Activated CD4-positive, alpha-beta memory T cell treated with anti-CD3 and anti-CD28 coated beads for 36 hours (primary cell): ENCODE measurements at places on chromosomes 7 and 10.

DNA sequence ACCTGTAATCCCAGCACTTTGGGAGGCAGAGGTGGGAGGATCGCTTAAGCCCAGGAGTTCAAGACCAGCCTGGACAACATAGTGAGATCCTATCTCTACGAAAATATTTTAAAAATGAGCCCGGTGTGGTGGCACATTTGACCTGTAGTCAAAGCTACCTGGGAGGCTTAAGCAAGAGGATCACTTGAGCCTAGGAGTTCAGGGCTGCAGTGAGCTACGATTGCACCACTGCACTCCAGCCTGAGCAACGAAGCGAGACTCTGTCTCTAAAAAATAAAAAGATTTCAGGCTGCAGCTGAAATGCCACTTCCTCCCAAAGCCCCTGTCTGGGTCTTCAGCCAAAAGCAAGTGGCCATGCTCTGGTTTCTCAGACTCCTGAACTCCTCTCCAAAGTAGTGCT lies 38.7 kb upstream of the CARD11 start:
- DNase-seq, result no peak

GRCh38 chr7:157490465-157490912 lies 153.7 kb downstream of the DNAJB6 start:
- peak; percentile 64 for DNase-seq

- DNase-seq, result no peak
Measured at GRCh38 chr10:72049969-72050781, 38.2 kb downstream of the SPOCK2 start.

GRCh38 chr10:100613846-100614245 lies 78.1 kb downstream of the HIF1AN start:
- no peak for DNase-seq

DNA sequence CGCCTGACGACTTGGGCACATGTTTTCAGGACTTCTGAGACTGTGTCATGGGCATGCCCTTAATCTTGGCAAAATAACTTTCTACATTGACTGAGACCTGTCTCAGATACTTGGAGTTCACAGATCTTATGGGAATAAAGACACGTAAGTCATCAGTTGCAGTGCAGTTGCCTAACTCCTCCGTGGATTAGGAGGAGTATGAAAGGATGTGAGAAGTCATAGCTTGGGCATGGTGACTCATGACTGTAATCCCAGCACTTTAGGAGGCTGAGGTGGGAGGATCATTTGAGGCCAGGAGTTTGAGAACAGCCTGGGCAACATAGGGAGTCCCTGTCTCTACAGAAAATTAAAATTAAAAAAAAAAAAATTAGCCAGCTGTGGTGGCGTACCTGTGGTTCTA lies 49.6 kb downstream of the EXOC6 start:
- no peak for DNase-seq

DNA sequence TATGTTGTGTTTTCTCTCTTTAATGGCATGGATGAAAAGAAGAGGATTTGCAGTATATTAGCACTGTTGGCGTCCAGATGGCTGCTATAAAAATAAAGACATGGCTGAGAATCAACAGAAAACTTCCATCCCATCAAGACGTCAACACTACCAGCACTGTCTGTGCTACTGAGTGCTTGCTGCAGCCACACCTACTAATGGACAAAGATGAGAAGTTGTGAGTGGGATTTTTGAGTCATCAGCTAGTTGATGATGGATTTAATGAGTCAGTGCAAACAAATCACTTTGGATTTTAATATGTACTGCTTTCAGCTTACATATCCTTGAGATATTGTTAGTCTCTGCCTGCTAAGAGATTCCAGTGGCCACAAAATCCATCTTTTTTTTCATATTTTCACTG lies 631.0 kb upstream of the ANKRD30A start:
- no peak for DNase-seq

DNA sequence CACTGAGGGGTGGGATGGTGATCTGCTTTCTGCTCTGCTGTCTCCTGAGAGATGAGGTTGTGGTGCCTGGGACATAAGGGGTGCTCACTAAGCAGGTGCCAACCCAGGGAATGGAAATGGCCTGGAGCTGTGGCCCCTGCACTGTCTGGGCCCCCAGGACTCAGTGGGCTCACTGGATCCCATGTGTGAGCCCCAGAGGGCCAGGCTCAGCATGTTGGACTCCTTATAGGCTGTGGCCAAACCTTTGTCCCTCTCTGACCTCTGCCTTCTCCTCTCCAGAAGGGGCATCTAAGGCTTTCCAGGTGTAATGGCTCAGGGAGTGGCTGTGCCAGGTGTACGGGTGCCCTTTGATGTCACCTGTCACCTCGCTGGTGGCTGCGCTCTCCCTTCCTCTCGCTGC lies 56.4 kb downstream of the NEUROG3 start:
- no peak for DNase-seq

DNA sequence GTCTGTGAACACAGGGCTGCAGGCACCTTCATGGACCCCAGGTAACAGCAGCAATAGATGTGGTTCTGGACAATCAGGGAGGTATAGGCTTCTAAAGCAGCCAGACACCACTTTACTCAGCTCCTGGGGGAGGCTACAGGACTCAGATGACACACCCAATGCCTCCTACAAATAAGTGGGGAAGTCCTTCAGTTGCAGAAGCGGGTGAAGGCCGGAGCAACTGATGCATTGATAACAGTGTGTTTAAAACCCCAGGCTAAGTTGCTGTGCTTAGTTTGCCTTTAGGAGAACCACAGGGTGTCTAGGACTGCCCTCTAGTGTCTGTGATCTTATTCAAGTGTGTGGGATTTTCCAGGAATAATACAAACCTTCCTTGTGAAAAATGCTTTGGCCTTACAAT lies 5.9 kb upstream of the ITGA8 start:
- no peak for DNase-seq

DNA sequence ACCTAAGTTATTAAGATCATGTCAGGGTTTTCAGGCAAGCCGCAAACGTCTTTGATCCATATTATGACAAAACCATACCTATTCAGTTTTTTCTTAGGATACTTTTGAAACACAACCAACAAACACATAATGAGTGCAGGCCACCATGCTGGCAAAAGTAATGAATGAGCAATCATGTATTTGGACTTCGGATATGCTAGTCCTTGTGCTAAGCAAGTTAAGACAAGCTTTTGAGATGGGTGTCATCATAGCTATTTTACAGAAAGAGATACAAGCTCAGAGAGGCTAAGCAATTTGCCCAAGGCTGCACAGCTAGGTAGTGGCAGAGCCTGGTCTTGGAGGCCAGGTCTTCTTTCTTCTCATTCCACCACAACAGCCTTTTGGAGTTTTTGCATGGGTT lies 12.5 kb upstream of the KCNK18 start:
- no peak for DNase-seq

GRCh38 chr10:104638861-104639589 lies 2.1 kb upstream of the SORCS3 start:
- no peak for DNase-seq

DNA sequence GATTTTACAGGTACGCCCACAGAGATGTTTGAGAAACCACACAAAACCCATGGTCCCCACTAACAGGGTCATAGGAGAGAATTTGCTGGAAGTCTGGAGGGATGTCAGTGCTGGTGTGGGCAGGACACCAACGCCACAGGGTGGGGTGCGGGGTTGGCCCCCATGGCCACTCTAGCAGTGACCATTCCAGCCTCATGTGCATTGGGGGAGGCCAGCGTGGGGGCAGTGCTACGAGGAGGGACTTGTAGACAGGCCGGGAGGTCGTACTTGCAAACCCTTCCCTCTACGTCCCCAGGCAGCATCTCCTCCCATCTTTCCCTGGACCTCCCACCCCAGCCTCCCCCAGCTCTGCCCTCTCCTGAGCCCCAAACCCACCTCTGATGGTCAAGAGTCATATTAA lies 34.0 kb downstream of the FOXL3 start:
- no peak for DNase-seq

GRCh38 chr7:1810961-1811849 lies 141.1 kb downstream of the ELFN1 start:
- no peak for DNase-seq

GRCh38 chr10:79353000-79353406 lies 5.7 kb downstream of the PPIF start:
- DNase-seq, result no peak

- no peak for DNase-seq
Measured at GRCh38 chr10:14302035-14302434, 28.7 kb downstream of the FRMD4A start.

DNA sequence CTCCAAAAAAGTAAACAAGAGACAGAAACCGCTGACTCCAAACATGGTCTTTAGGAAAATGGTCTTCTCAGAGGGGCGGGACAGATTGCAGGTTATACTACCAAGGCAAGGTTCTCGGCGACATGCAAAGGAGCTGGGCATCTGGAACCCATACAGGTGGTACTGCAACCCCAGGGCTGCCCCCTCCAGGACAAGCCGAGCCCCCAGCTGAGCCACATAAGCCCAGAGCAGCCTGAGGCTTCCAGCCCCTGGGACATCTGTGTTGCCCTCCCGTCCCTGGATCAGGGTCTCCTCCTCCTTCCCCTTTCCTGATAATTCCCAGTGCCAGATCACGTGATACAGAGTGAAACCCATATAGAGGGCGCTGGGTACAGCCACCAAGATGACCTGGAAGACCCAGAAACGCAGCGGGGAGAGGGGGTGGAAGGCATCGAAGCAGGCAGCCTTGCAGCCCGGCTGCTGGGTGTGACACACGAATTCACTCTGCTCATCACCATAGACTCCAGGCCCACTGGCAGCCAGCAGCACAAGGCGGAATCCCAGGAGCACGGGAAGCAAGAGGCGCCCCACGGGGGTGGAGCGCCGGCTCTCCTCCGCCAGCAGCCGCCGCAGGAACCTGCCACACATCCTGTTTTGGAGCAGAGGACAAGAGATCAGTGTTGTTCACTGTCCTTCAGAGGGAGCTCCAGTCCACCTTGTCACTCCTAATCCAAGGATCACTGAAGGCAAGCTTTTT lies at the start of gene GJC3:
Gene GJC3 (minus strand): TSS at position 627 of the 736 bp plus-strand sequence. CDS start 0 bp downstream, at position 627.
- peak; percentile 63 for DNase-seq

- DNase-seq, result peak; percentile 7
Measured at GRCh38 chr10:104330168-104331110, 7.8 kb downstream of the ITPRIP start.

DNA sequence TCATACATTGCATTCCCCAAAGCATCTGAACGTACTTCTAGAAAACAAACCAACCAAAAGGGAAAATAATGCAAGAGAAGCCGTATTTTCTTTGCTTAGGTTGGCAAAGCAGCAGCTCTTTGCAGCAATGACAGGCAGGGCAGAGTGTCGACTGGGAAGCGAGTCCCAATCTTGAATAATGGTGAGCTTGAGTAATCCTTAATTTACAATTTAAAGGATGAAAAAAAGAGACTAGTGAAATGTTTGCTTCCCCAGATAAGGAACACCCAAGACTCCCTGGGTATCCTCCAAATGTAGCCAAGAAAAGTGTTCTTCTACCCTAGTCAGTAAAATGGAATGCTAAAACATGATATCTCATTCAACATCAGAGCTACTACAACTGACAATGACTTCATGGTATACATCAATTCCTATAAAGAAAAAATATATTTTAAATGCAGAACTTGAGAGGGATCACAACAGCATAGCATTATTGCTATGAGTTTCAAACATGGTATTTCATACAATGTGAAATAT lies 32.0 kb downstream of the GPAM start:
- no peak for DNase-seq

DNA sequence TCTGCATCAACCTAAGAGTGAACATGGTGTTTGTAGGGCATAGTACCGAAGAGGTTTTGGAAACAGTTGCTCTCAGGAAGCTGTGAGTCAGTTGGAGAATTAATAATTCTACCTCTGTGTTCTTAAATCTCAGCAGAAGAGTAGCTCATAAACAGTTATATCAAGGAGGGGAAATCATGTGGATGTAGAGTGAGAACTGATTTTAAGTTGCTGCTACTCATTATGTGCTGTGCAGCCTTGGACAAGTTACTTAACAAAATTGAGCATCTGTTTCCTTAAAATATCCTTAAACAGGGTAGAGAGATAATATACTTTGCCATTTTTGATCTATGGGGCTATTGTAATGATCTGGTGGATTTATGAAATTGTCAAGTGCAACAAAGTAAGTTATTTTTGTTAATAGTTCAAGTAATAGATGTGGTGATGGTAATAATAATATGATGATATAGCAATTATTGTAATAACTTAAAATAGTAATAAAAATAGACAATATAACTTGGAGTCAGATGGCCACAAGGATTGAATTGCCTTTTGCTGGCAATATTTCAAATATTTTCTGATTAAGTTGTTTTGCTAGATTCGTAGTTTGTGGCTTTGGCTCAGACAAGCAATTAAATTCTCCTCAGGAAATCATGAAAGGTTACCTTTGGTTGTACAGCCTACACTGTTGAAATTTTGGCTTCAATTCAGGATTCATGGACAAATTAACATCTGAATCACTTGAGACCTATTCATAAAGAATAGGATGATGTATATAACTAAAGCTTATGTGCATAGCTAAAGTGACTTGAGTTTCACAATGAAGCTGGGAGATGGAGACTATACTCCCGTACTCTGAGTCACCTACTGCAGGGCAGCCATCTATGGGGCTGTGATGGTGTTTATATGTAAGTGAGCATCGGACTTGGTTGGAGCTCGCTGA lies 228.5 kb downstream of the CDK14 start:
- DNase-seq, result no peak

GRCh38 chr10:28463141-28463540 lies 69.8 kb upstream of the WAC start:
- DNase-seq, result no peak

- DNase-seq, result no peak
Measured at GRCh38 chr7:1426474-1426873, 32.8 kb downstream of the MICALL2 start.

DNA sequence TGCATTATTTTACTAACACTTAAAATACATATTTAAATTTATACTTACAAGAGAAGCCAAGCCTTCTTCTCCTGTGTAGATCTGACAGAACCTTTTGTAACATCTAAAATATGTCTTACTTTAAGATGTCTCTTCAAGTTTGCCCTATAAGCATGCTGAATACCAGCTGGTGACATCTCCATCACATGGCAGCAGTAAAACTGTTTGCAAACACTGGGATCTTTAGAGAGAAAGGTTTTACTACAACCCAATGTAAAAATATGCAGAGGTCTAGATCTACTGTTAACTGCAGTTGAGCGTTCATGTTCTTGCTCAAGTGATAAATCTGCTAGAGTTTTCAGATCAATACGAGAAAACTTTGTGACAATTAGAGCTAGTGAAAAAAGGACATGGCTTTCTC lies 23.2 kb downstream of the PDZD8 start:
- no peak for DNase-seq

DNA sequence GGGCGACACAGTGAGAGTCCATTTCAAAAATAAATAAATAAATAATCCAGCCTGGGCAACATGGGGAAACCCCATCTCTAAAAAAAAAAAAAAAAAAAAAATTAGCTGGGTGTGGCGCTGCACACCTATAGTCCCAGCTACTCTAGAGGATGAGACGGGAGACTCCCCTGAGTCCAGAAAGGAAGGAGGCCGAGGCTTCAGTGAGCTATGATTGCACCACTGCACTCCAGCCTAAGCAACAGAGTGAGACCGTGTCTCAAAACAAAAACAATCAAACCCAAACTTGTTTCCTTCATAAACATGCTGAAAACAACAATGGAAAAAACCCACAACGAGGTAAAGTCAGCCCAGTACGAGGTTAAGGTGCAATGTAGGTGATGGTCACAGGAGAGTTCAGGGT lies 1.2 kb downstream of the COX19 start:
- no peak for DNase-seq

GRCh38 chr10:5551531-5552375 lies 27.0 kb downstream of the CALML3 start:
- DNase-seq, result peak; percentile 87

- DNase-seq, result no peak
Measured at GRCh38 chr7:127768241-127768640, 116.2 kb downstream of the SND1 start.

GRCh38 chr10:114697061-114697598 lies 39.1 kb upstream of the ABLIM1 start:
- DNase-seq, result no peak
